ENCODE measurements at places on chromosomes 4 and X.

- DNase-seq: no peak
Measured at GRCh38 chr4:26075583-26075982, 161.6 kb downstream of the SMIM20 start.

DNA sequence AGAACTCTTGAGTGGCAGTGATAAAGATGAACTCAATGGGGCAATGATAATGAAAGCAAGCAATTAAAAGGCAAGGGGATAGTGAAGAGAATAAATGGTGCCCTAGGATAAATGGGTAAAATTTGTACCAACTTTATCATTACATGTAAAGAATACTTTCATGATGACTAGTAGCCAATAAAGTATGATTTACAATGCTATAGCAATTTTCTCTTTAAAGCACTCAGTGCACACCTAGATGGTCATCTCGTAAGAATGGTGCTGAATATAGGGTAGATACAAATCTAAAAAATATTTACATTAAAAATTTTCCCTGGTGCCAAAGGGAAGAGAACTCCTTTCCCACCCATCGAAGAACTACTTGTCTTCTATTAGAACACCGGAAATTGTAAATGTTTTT, 651.4 kb downstream of the STPG2 start:
- DNase-seq: no peak

- no peak for DNase-seq
Measured at GRCh38 chrX:48472851-48473703, 2.9 kb upstream of the FTSJ1 start.

DNA sequence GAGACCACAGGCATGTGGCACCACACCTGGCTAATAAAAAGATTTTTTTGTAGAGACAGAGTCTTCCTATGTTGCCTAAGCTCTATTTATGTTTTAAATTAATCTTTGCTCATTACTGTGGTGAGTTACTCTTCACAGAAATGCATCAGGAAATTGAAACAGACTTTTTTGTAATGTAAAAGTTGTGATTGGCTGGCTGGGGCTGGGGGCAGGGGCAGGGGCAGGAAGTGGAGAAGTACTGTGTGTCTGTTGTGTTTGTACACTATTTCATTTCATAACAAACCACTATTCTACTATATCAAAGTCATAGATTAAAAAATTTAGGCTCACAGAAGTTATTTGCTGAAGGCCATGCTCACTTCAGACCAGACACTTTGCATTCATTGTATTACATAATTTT, 19.1 kb upstream of the ABRAXAS1 start:
- DNase-seq: no peak

DNA sequence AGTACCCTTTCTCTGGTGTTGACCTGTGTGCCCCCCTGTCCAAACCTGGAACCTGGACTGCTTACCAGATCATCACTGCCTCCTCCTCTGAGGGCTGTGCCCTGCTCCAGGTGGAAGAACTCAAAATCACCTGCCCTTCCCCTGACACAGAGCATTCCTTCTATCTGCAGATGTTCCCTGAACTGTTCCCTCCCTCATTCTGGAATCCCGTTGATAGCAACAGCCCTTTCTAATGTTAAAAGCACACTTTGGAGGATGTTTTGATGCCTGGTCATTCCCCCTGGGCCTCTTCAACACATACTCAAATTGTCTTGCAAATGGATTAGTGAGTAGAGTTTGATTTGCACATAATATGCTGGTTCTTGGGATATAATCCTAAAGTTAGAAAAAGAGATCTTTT, 225.8 kb downstream of the FGF13 start:
- no peak for DNase-seq

GRCh38 chr4:62627671-62628070, 1427.5 kb downstream of the ADGRL3 start:
- no peak for DNase-seq

DNA sequence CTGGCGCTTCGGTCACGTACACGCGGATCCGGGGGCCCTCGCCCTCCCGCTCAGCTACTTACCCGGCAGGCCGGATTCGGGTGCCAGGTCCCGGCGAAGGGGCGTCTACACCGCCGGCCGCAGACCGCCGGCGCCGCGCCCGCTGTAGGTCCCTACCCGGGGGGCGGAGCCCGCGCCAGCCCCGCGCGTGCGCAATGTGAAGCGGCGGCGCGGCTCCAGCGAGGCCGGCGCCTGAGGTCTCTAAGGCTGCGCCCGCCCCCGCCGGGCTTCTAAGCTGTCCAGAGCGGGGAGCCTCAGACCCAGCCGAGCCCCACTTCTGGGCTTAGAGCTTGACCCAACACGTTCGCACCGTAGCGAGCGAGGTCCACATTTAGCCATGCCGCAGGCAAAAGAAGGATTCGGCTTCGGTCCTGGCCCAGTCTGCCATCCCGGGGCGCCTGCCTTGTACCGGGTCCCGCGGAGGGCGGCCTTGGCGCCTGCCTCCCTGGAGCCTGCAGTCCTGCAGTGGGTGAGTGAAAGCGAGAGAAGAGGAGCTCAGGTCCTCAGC, at the start of gene ZNF518B:
Gene ZNF518B (minus strand): TSS at position 172 of the 547 bp plus-strand sequence. CDS start 11,098 bp downstream, outside the sequence.
- DNase-seq: peak; percentile 10

GRCh38 chr4:121741751-121742150, 23.2 kb downstream of the SMIM43 start:
- DNase-seq: no peak

DNA sequence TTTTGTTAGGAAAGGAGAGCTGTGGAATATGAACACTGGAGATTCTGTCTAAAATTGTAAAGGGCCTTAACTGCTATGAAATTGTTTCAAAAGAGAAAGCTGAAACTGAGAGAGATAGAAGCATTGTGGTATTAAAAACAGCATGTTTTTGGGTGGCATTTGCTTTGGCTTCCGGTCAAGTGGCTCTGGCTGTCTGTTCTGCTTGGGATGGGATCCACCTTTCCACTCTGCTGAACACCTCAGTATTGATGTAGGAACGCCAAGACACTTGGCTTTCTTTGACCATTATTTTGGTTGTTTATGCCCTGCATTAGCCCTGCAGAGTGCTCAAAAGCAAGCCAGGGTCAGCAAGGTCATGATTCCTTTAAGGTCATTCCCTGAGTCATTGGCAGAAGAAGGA, 199.7 kb downstream of the SLC4A4 start:
- DNase-seq: no peak

- peak; percentile 18 for DNase-seq
Measured at GRCh38 chr4:32163125-32163524, 1443.0 kb downstream of the PCDH7 start.

GRCh38 chrX:39159921-39160507, 358.8 kb downstream of the MID1IP1 start:
- DNase-seq: no peak

DNA sequence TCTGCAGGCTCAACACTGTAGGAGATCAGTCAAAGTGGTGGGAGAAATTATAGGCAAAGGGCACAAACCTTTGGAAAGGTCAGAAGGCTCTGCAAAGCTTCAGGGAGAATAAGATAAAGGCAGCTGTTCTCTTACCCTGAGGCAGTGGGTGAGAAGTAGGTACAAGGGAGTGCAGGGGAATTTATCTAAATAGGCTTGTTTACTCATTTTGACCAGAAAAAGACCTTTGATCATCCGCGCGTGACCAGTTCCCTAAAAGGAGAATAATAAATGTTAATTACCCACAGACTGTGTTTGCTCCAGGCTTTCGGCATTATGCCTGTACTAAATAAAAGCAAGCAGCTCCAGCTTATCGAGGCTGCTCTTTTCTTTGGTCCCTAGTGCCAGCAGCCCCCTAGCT, 9.3 kb downstream of the FGFBP2 start:
- DNase-seq: no peak

DNA sequence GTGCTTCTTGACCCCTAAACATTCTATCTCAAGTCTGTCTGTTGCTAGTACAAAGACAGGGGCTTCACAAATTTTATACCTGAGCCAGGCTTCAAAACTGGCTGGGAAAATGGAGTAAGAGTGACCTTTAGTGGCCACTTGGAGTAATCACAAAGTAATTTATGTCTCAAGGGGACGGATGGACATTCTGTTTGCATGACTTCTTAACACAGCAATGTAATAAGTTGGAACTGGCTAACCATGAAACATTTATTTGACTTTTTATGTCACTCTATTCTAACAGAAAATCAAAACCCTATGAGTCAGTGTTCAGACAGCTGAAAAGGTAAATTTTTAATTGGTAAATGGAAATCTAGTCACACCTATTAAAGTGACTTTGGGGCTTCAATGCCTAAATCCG, 600.6 kb downstream of the ANKRD50 start:
- no peak for DNase-seq

DNA sequence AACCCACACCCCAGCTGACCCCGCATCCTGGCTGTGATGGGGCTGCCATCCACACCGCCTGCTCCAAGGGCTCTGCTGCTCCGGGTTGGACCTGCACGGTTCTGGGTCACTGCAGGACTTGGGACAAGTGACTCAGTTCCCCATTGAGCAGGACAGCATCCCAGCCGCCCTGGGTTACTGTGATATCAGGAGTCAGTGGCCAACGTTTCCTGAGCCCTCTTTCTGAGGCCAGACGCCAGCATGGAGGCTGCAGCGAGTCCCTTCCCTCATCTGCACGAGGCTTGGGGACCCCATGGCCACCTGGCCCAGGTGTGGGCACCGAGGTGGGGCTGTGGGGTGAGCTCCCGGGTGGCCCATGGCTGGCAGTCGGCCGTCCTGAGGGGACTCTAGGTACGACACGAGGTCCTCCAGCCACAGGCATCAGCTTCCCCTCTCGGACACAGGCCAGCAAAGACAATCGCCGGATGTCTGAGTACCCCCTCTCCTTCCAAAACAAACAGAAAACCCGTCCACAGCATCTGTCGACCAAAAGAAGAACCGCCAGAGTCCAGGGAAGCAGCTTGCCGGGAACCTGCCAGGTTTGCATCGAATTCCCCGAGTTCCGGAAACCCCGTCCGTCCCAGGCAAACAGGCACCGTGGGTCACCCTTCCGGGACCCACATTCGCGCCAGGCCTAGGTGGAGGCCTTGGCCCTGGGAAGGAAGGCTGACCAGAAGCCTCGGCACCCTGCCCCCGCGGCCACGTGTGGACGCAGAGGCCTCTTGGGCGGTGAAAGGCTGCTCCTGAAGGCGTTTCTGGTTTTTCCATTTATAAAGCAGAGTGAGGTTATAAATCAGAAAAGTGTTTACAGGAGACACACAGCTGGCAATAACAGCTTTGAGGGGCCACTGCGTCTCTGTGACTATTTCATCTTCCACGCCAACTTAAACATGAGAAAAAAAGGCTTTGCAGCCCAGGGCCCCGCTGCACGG, 136.0 kb downstream of the FAM53A start:
- no peak for DNase-seq

- DNase-seq: no peak
Measured at GRCh38 chr4:96986816-96987215, 1146.9 kb downstream of the PDHA2 start.

- no peak for DNase-seq
Measured at GRCh38 chr4:186787536-186787935, 63.9 kb upstream of the FAT1 start.

- no peak for DNase-seq
Measured at GRCh38 chr4:169117591-169118081, 107.6 kb upstream of the CBR4 start.

- DNase-seq: no peak
Measured at GRCh38 chr4:14874990-14875389, 127.3 kb upstream of the CPEB2 start.

GRCh38 chr4:182023469-182023868, 219.7 kb upstream of the TENM3 start:
- DNase-seq: no peak

DNA sequence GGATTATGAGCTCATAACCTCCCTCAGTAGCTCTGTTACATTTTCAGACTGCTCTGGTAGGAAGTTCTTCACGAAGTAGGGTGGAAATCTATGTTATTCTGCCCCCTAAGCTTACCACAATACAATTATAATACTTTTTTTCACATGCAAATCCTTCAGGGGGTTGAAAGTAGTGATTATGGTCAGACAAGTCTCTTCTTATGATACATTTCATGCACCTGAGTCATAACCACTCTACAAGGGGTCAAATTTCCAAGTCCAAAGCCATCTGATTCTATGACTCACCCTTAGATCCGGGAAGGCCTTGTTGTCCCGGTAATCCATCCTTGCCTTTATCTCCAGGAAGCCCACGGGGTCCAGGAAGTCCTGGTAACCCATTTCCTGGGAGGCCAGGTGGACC, 95.2 kb downstream of the ATG4A start:
- DNase-seq: no peak

DNA sequence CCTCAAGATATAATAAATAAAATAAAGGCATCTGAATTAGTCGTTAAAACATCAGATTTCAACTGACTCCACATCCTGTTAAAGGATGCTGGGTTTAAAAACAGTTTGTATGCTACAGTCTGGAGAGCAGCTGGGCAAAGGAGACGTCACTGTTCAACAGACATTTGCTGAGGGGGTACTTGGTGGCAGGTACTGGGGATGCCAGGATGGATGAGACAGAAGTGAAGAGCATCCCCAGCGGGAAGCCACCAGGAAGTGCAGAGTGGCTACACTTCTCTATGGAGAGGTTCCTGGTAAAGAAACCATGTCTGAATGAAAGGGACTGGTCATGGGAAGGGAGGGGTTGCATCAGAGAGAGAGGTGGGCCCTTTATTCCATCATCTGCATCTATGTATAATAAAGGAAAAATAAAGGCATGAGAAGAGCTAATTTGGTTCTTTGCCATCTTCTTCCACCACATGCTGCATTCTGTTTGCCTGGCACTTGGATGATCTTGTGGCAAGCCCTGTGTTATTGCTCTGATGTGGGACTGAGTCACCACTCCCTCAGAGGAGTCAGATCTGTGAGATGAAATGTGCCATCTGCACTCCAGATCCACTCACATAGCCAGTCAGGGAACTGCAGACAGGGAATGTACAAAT, 145.0 kb downstream of the SOWAHB start:
- no peak for DNase-seq
